8988T (cell line): ENCODE measurements at places on chromosomes 7 and 10.
A peak's percentile ranks its signal among the peaks of the same experiment; 100 is the strongest.

- no peak for DNase-seq
Observed at GRCh38 chr10:104485632-104486031, 132.0 kb downstream of the CFAP58 start.

GRCh38 chr10:15715619-15716227 lies 4.0 kb downstream of the ITGA8 start:
- no peak for DNase-seq

DNA sequence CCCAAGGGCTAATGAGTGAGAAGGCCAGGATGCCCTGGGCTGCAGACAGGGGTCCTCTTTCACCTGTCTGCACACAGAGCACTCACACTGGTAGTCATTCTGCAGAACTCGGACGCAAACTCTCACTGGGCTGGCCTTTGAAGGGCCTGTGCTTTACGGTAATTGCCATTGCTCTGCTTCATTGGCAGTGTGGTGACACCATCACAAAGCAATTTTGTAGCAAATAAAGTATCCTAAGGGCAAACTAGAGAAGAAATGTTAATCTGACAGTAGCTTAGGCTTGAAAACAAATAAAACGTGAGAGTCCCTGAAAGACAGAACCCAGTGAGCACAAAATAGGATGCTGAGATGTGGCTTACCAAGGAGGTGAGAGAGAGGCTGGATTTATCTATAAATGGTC lies 30.6 kb upstream of the FIGNL1 start:
- no peak for DNase-seq

- peak; percentile 63 for DNase-seq
Observed at GRCh38 chr7:157405914-157406810, 69.4 kb downstream of the DNAJB6 start.

- DNase-seq: no peak
Observed at GRCh38 chr7:95875519-95875918, 103.2 kb downstream of the DYNC1I1 start.

GRCh38 chr7:67523713-67524112 lies 527.1 kb downstream of the TYW1 start:
- DNase-seq: no peak
